NCI-H1105 treated with DMSO at 0.1 percent for 48 hours (cell line): ENCODE measurements at places on chromosomes 7 and 10.

DNA sequence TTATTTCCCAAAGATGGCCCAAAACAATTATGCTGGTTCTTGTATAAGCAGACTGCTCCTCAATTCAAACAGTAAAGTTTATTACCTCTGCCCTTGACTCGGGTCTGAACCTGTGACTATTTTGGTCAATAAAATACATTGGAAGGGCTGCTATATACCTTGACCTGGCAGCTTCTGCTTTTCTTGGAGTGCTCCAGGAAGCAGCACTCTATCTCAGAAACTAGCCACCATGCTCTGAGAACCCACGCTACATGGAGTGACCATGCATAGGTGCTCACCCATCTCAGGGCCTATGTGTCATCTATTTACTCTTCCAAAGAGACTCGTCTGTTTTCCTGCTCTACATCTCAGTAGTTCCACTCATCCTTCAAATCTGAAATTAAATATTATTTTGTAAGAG, 299.9 kb downstream of the AHR start:
- DNase-seq = no peak

GRCh38 chr7:35467456-35467978, 213.6 kb upstream of the TBX20 start:
- DNase-seq = peak; percentile 54

GRCh38 chr7:105352901-105353668, 35.6 kb downstream of the SRPK2 start:
- no peak for DNase-seq

DNA sequence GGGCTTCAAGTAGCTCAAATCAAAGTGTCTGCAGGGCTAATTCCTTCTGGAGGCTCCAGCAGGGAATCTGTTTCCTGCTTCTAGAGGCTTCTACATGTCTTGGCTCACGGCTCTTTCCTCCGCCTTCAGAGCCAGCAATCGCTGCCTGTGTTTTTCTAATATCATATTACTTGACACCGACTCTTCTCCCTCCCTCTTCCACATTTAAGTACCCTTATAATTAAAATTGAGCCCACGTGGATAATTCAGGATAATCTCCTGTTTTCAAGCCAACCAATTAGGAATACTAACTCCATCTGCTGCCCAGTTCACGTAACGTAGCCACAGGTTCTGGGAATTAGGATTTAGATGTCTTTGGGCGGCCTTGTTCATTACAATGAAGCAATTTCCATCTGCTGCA, 372.2 kb downstream of the DPP6 start:
- peak; percentile 81 for DNase-seq

DNA sequence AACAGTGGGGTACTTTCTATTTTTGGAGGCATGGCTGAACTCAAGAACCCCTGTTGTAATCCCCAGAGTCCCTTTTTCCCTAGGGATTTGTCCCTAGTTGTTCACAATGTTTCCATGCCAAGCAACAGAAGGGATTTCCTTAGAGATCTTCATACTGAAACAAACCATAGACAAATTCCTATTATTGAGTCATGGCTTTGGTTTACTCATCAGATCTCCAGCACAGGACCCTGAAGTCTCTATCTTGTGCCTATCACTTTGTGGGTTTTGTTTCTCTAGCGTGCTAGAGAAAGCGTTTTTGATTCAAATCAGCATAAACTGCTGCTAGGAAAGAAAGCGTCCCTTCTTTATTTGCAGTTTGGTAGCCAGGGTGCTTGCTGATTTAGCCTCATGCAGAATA, 165.0 kb downstream of the BAMBI start:
- DNase-seq = no peak
